Small intestine (tissue), 16 donors: ENCODE measurements at places on chromosomes 5 and 9. TPM values are rescaled to one million over a fixed set of nuclear protein-coding genes. Genes with fewer than 3 reads are reported as not detected.

DNA sequence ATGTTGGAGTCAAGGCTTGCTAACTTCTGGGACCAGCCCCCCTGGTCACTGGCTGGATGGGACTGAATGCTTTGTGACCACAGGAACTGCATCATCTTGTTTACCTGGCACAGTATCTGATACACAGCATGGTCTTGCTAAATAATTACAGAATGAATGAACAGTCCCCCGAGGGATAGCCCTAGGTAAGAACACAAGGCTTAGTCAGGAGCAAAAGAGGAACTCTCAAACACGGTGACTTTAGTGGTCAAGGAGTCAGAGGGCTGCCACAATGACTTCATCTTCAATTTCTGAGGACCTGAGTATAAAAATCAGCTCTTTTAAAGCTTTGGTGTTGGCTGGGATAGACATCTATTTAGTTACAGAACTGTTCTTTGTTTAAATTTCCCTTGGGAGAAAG lies 15.1 kb upstream of the CXCL14 start:
- no peak for DNase-seq

NIM1K gene
- 0.12 TPM for polyA plus RNA-seq

GRCh38 chr5:75331-76320 lies 16.3 kb upstream of the PLEKHG4B start:
- no peak for DNase-seq

DNA sequence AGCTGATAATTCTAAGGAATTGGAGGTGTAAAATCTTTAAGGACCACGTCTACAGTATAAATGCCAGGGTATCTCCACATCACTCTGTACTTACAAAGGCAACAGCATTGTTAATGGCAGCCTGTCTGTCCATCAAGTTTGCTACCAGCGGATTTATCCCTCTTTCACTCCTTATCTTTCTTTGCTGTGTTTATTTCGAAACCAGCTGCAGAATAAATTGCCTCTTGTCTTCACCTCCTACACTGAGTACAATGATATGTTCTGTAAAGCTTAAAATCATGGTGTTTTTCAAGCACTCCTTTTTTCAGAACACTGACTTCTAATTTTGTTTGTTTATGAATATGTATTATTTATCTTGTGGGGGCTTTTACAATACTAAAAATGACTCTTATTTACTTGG lies 1088.1 kb downstream of the NR2F1-AS1 start:
- no peak for DNase-seq

DNA sequence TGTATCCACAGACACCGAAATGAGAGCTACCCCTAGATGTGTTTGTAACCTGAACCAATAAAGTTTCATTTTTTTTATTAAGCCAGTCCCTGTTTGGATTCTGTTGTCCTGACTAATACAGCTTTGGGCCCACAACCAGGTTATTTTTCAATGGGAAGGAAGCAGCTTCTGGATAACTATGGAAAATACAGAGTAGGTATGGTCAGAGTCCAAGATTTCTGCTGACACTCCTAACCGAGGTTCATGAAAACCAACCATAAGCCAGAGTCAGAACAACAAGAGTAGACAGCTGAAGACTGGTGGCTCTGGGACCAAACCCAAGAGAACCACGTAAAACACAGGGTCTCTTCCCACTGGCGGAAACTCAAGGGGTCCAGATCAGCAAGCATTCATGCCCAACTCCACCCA lies 10.8 kb downstream of the KLF9 start:
- no peak for DNase-seq

- DNase-seq = no peak
These were observed 78.5 kb upstream of the PIP5K1B start for GRCh38 chr9:68626526-68626925.

DNA sequence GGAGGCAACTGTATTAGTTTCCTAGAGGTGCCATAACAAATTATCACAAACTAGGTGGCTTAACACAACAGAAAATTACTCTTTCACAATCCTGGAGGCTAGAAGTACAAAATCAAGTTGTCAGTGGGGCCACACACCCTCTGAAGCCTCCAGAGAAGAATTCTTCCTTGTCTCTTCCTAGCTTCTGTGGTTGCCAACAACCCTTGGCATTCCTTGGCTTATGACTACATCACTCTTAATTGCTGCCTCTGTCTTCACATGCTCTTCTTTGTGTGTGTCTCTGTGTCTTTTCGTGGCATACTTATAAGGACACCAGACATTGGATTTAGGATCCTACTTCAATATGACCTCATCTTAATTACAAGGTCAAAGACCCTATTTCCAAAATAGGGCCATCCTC lies 327.5 kb downstream of the CHSY3 start:
- DNase-seq = no peak

DNA sequence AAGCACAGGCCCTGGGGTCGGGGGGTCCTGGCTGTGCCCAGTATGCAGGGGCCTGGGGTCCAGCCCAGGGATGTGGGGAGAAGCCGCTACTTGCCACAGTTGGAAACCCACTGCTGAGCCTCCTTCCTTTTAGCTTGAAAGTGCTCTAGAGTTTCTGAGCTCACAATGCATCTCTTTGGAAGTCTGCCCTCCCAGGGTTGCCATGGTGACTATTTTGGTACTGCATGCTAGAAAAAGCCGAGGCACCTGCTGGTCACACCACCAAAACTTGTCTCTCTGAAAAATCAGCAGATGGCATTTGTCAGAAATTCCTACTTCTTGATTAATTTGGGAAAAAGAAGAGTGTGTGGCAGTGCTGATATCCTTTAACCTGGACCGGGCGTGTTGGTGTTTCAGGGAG lies 151.8 kb downstream of the SEC61B start:
- no peak for DNase-seq

DNA sequence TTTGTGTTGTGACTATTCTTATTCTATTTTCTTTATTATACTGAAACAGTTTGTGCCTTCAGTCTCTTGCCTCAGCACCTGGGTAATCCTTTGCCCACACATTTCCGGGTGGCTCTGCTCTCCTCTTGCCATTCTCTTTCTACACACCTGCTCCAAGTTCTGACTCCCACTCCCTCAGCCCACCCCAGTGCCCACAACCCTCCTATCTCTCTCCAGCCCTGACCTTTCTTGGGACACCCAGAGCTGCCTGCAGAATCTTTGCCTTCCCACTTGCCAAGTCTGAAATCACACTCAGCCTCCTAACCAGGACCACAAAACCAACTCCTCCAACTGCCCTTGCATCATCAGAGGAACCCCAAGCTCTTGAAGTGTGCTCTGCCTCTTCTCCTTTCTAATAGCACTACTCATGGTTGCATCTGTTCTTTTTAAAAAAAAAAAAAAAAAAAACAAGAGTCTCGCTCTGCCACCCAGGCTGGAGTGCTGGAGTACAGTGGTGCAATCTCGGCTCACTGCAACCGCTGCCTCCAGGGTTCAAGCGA lies 4.1 kb downstream of the SWI5 start:
- no peak for DNase-seq

- DNase-seq = no peak
These were observed 49.0 kb upstream of the IRX4 start for GRCh38 chr5:1931604-1932231.

GRCh38 chr5:17806818-17807468 lies 172.7 kb downstream of the TAF11L14 start:
- no peak for DNase-seq

DNA sequence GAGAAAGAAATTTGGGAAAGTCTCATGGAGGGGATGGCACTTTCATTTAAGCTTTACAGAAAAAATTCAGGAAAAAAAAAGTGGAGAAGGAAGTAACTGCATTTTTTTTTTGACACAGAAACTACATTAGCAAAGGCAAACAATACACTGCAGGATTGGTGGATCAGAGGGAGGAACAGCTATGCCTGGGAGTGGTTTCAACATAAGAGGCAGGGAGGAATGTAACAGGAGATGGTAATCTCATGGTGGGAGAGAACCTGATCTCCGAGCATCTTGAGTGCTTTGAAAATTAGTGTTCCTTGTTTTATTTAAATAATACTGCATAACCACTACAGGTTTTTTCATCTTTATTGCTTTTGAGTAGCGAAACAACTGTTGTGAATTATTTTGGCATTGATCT lies 249.4 kb downstream of the FAM170A start:
- DNase-seq = no peak

PCDHB14 gene
- not detected for polyA plus RNA-seq
